ENCODE measurements at places on chromosomes 4 and X. TPM values are rescaled to one million over a fixed set of nuclear protein-coding genes. Genes with fewer than 3 reads are reported as not detected.

DNA sequence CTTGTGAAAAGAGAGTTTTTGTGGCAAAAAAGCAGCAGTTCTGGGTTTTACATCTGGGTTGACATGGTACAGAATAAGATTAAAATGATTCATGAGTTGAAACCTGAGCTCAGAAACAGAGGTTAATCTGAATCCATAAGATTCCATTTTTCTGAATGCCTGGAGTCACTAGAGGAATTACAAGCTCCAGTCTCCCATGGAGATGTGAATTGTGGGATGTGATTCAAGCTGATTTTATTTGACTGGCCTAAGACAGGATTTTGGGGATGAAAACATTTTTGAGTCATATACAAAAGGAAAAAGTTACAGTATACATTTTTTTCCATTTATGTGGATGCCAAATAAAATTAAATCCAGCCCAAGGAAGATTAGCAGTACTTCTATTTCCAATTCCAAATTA is 161.1 kb downstream of the RBM46 start:
- H3K36me3 ChIP-seq = no peaks in the 10 kb centered on the region
- no peaks in the 10 kb centered on the region for H3K27me3 ChIP-seq
- H3K27ac ChIP-seq = no peak overlapping the region
- H3K4me1 ChIP-seq = no peaks in the 10 kb centered on the region

RXFP1 gene
- 1.5 TPM for total RNA-seq

IL3RA gene
- total RNA-seq = 7.9 TPM

GRCh38 chrX:129705377-129705925 is 33.3 kb upstream of the XPNPEP2 start:
- DNase-seq = no peak
- no peak overlapping the region for H3K4me3 ChIP-seq
- no peak overlapping the region for H3K27ac ChIP-seq

DNA sequence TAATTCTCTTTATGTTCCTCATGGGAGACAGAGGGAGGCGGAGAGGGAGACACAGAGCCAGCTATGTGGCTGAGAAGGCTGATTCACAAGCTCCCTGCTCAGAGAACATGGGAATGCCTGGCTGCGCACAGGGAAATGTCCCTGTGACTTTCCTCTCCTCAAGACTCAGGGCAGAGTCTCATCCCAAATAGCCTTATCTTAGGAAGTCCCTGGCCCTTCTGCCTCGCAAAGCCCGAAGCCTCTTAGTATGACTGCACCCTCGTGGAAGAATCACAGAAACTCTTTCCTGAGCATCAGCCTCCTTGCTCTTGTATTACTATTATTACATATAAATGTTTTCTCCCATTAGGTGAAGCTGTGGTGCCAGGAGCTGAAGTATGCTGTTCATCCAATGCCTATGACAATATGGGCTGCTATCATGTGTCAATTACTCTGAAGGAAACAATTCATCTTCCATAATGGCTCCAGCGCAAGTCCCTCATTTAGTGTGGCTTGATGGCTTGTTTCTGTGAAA is 230.5 kb downstream of the MGST2 start:
- H3K4me1 ChIP-seq = peaks cover 6% of the 10 kb centered on the region
- H3K27me3 ChIP-seq = no peaks in the 10 kb centered on the region
- no peak overlapping the region for H3K4me3 ChIP-seq
- DNase-seq = no peak

- H3K27ac ChIP-seq = no peak overlapping the region
- H3K4me1 ChIP-seq = no peaks in the 10 kb centered on the region
- H3K27me3 ChIP-seq = no peaks in the 10 kb centered on the region
- H3K36me3 ChIP-seq = no peaks in the 10 kb centered on the region
- no peak for DNase-seq
Observed at GRCh38 chrX:18461431-18461830, 36.0 kb downstream of the CDKL5 start.

GRCh38 chrX:123108513-123109427 is 75.3 kb upstream of the GRIA3 start:
- DNase-seq = no peak
- H3K4me3 ChIP-seq = no peak overlapping the region
- H3K4me1 ChIP-seq = no peaks in the 10 kb centered on the region
- H3K36me3 ChIP-seq = no peaks in the 10 kb centered on the region

DNA sequence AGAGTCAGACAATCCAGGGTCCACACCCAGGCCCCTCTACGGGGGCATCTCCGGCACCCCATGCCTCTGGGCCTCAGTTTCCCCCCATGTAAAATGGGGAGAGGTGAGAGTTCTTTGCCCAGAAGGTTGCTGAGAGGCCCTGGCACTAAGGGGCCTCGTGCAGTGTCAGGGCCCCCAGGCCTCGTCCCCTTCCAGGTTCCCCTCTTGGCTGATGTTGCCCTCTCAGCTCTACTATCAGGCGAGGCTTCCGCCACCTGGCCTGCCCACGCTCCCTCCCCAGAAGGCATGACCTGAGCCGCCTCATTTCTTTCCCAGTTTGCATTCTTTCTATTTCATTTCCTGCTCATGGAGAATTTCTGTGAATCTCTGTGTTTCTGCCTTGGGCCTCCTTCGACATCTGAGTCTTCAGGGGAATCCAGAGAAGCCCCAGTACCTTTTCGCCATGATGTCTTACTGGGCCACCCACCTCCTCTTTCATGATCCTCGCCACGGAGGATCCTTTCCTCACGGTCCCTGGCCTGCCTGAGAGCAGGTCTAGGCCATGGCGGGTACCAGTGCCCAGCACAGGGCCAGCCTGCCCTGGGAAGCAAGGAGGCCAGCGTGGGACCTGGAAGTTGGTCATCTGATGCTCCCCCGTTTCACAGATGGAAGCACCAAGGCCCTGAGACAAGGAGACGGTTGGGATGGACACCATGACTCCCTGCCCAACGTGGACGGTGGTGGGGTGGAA is 21.9 kb upstream of the MRFAP1 start:
- peaks cover 53% of the 10 kb centered on the region for H3K36me3 ChIP-seq
- H3K4me3 ChIP-seq = no peak overlapping the region

KCND1 gene
- 2.0 TPM for total RNA-seq

- H3K4me3 ChIP-seq = no peak overlapping the region
- no peaks in the 10 kb centered on the region for H3K27me3 ChIP-seq
- DNase-seq = no peak
- H3K36me3 ChIP-seq = no peaks in the 10 kb centered on the region
Observed at GRCh38 chrX:38108364-38108763, 102.0 kb downstream of the SYTL5 start.
